ENCODE measurements at places on chromosomes 6 and 20.

GRCh38 chr6:46044881-46045617 is 29.4 kb upstream of the CLIC5 start:
- peak; percentile 50 for DNase-seq

DNA sequence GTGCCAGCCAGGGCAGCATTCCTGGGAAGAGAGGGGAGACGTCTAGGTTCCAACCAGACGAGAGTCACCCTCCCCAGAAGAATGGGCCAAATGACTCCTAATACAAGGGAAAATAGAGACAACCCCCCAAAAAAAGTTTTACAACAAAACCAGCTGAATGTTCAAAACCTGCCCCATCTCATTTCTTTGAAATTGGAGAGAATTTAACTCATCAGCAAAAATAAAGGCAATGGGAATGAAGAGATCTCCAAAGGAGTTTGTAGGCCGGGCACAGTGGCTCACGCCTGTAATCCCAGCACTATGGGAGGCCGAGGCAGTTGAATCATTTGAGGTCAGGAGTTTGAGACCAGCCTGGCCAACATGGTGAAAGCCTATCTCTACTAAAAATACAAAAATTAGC is 9.7 kb upstream of the EMILIN3 start:
- no peak for DNase-seq

GRCh38 chr6:101118136-101118396 is 236.9 kb upstream of the ASCC3 start:
- DNase-seq, result no peak

DNA sequence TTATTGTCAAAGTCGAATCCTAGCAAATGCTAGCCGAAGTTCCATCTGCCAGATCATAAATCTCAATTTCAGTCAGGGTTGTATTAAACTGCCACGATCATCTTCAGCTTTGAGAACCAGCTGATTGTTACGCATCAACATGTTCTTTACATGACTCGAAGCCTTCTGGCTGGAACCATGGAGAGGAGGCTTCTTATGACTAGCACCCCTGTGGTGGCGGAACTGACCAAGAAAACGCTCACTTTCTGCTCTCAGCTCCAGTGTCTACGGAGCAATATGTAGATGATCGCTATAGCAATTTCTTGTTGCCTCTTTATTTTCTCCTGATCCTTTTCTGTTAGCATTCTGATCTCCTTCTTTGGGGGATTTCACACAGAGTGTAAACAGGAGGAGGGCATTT is 479.4 kb upstream of the SLC35B3 start:
- DNase-seq, result no peak

DNA sequence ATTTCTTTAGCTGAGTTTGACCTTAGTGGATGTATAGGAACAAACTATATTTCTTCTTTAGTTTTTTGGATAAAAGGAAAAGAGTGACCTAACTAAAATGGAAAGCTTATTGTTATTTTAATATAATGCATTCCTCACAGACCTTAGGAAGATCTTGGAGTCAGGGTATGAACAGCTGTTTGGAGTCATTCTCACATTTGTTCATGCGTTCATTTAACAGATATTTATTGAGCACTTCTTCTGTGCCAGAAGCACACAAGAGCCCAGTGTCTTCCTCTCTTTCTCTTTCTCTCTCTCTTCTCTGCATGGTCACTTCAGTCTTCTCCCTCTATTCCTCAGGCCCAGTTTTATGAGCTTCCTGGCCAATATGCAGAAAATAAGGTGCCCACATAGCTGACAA is 744.0 kb upstream of the MAP3K7 start:
- DNase-seq, result no peak

- DNase-seq, result peak; percentile 35
These were observed 146.9 kb downstream of the PHACTR3 start for GRCh38 chr20:59751075-59751711.

DNA sequence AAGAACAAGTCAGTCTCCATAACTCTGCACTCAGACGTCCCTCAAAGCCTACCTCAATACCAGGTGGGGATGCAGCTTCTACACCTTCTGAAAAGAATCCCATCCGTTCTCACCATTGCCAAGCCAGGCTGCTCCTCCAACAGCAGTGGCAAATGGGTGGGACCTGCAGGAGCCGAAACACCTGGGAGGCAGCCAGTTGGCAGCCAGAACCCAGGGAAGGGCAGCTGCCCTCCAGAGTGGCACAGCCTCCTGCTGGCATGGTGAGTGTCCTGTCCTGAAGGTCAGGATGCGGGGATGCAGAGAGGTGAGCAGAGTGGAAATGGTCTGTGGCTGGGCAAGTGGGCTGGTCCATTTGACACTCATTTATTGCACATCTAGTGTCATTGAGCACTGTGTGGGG is 210.6 kb upstream of the CDH4 start:
- DNase-seq, result no peak

DNA sequence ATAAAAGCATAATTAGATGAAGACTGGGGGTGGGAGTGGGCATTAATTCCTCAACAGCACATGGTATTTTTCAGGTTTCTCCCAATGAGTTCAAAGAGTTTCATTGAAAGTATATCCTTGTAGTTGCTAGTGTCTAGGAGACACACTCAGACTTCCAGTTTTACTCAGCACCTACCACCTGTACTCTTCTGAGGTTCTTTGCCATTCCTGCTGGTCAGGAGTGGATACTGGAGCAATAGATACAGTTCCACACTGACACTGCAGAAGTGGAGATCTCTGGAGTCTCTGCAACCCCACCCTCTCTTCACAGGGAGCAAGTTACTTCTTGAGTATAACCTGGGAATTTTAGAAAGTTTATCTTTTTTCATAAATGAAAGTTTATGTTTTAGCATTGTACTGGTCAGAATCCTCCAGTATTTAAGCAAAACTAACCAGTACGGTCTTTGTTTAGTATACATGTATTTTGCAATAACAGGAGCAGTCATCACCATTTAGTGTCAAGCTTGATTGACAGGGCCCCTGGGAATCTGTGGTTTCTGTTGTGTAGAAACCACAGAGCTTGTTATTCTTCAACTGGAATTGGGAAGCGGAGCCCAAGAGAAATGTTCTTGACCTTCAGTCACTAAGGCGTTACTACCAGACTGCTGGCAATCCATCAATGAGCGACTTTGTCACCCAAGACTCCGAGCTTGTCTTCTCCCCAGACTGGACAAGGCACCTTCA is 148.1 kb downstream of the ZDHHC14 start:
- DNase-seq, result no peak

GRCh38 chr6:55897346-55897745 is 22.0 kb upstream of the BMP5 start:
- no peak for DNase-seq

DNA sequence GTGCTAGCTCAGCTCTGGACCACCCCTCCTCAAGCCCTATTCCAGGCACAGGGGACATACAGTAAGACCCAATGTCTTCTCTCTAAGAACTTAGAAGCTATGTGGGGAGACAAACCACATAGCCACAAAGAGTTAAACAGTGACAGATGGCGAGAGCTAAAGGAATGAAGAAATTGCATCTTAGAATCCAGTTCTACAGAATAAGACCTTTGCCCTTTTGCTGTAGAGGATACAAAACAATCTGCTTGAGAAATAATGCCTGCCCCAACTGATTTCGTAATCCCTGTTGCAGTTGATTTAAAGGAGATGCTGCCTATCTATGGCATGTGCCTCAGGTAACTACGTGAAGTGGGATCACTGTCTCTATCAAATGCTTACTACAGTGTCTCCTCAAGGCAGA is 31.2 kb downstream of the TNFRSF21 start:
- no peak for DNase-seq

GRCh38 chr6:69719602-69720193 is 77.1 kb downstream of the LMBRD1 start:
- no peak for DNase-seq

GRCh38 chr6:21742238-21742660 is 148.7 kb downstream of the SOX4 start:
- peak; percentile 8 for DNase-seq

- DNase-seq, result no peak
These were observed 55.3 kb downstream of the PFDN4 start for GRCh38 chr20:54263116-54263690.

DNA sequence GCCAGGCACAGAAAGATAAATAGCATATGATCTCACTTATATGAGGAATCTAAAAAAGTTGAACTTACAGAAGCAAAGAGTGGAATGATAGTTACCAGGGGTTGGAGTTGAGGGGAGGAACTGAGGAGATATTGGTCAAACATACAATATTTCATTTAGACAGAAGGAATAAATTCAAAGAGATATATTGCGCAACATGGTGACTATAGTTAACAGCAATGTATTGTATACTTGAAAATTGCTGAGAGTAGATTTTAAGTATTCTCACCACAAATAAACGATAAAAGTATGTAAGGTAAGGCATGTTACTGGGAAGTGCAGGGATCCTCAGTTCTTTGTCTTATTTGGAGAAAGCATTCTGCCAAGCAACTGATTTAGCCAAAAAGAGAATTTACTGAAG is 171.9 kb downstream of the LMBRD1 start:
- no peak for DNase-seq

- no peak for DNase-seq
These were observed 87.2 kb downstream of the PDE7B start for GRCh38 chr6:135938576-135939207.

DNA sequence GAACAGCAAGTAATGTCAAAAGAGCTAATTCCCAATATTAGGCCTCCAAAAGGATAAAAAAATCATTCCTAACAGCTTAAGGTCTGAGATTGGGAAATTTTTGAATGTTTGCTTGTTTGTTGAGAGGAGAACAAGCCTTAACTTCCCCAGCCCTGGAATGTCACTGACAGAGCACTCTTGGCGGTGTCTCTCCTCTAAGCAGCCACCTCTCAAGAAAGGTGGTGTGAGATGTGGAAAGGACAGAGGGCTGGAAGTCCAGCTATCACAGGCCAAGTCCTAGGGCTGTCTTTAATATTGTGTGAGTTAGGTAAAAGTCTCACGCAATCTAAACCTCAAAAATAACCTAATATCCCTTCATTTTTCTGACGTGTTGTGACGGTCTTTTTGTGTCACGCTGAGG is 101.6 kb downstream of the MTFR2 start:
- no peak for DNase-seq

DNA sequence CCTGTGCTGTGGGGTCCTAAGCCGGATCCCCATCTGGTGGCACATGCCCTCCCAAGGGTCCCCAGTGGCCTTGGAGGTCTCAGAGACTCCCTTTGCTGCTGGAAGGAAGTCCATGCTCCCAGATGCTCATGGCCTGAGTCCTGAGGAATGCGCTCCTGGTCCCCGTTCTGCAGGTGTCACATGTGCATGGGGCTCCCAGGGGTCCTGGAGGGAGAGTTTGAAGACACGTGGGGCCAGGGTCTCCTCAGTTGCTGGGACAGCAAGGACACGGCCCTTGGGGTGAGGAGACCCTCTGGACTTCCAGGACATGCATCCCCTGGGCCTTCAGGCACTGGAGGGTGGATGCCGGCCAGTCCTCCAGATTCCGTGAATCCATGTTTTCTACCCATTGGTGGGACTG is 11.7 kb downstream of the ZBP1 start:
- no peak for DNase-seq

- DNase-seq, result no peak
These were observed 244.9 kb downstream of the HIVEP2 start for GRCh38 chr6:142700032-142700431.

DNA sequence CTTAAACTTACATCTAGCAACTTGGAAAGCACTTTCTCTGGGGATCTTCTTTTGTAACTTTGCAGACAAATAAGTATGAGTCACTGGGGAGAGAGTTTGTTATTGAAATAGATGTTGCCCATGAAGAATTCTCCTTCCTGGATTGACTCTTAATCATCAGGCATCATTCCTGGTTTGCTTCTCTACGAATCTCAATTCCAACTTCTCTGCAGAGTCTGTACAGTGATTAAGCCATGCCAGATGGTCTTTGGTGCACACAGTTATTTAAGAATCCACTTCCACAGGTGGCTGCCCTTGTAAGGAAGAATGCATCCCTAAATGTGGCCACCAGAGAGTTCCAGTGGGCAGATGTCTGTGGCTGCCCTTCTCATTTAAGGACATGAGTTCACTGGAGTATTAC is 25.7 kb downstream of the MYCT1 start:
- peak; percentile 10 for DNase-seq

DNA sequence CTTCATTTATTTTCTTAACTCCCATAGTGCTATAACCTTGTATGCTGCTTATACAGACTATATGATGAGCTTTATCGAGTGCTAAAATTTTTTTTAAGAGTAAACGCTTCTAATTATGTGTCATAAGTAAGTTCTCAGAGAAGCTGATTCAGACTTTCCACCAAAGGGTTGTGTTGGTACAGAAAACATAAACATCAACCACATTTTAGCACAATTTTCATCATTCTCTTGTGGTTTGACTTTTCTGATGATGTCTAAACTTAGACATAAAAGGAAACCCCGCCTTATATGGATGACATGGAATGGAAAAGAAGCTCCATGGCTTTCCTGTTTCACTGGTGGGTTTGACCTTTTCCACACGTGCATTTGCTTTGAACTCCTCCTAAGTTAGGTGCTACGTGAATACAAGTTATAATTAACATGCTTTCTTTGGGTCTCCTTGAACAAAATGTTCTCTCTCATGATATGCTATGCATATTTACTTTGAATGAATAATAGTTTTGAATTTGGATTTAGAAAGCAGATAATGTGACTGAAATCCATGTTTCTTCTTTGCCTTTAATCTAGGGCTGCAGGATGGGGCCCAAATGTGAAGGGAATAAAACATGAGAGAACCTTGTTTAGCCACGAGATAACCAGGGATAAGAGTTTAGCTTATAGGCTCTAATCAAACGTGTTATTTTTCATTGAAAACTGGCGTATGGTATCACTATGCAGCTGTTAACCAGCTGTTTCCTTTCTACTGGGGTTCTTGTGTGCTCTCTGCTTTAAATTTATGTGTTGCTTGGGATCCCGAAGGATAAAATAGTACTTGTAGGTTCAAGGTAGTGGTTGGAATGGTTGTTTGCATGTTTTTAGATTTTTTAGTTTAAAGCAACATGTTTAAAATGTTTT is 127.1 kb upstream of the AHI1 start:
- no peak for DNase-seq

DNA sequence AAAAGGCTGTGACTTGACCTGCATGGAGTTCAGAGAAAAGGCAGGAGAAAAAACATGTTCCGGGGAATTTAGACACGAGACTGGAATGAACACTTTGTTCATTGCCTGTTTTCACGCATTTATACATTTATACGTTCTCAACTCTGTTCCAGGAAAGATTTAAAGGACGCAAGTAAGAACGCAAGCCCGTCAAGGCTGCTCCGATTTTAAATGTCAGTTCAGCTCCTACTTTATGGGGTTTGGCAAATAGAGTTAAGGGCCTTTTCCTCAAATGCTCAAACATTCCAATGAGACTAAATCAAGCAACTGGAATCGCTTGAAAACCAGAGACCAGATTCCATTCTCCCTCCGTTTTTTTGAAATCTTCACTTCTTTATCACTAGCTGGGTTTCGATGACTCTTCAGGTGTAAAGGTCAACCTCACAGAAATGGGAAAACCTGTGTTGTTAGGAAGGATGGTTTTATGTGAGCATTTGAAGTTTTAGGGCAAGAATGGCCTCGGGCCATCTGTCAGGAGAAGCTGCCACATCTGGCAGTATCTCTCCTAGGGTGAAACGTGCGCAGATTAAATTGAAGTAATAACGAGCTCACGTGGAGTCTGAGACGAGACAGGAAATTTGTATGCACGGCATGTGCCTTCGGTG is 24.9 kb downstream of the TTLL2 start:
- DNase-seq, result no peak

GRCh38 chr6:15452182-15452941 is 206.5 kb downstream of the JARID2 start:
- no peak for DNase-seq

Data from GM04504 (cell line).